ENCODE measurements at places on chromosomes 13 and 19.

GRCh38 chr19:2491130-2491801, 15.3 kb downstream of the GADD45B start:
- peak; percentile 79 for DNase-seq

DNA sequence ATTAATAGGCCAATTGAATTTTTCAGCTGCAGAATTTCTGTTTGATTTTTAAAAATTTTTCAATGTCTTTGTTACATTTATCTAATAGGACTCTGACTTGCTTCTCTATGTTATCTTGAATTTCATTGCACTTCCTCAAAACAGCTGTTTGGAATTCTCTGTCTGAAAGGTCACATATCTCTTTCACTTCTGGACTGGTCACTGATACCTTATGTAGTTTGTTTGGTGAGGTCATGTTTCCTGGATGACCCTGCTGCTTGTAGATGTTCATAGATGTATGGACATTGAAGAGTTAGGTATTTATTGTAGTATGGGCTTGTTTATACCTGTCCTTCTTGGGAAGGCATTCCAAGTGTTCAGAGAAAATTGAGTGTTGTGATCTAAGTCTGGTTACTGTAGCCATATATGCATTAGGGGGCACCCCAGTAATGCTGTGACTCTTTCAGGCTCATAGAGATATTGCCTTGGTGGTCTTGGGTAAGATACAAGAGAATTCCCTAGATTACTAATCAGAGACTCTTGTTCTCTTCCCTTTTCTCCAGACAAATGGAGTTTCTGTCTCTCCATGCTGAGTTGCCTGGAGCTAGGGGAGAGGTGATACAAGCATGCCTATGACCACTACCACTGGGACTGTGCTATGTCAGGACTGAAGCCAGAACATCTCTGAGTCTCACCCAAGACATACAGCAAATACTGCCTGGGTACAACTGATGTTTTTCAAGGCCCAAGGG, 27.8 kb downstream of the RFC3 start:
- no peak for DNase-seq

GRCh38 chr19:35742121-35742724, at the start of gene IGFLR1:
Gene IGFLR1 (minus strand): TSS chr19:35742452. CDS start chr19:35741180, 1,272 bp downstream.
- no peak for DNase-seq

DNA sequence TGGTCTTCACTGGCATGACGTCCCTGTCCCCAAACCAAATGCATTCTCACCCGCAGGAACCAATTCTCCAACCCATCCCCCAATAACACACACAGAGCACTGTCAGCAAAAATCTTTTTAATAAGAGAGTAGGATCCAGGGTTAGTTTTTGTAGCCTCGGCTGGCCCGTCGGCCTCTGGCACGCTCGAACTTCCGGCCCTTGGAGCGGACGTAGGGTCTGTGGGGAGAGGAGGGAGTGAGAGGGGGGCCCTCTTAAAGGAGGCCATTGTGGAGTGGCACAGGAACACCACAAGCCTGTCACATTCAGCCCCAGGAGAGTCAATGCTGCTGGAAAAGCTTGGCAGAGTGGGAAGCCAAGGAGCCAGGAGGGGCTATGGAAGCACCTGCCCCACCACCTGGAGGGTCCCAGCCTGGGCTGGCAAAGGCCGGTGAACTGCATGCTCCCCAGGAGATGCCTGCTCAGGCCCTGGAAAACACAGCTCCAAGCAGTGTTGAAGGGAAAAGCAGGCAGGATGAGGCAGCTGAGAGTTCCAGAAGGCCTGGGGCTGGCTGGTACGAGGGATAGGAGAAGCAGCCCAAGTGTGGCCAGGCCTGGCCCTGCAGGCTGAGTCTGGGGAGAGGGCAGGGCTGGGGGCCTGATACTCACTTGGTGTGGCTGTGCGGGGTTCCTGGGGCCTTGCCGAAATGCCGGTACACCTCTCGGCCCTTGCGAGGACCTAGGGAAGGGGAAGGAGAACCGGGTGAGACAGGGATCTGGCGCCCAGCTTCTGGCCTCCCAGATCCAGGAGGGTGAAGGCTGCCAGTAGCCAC, 560 bp upstream of the FAM83E start:
- DNase-seq, result no peak

DNA sequence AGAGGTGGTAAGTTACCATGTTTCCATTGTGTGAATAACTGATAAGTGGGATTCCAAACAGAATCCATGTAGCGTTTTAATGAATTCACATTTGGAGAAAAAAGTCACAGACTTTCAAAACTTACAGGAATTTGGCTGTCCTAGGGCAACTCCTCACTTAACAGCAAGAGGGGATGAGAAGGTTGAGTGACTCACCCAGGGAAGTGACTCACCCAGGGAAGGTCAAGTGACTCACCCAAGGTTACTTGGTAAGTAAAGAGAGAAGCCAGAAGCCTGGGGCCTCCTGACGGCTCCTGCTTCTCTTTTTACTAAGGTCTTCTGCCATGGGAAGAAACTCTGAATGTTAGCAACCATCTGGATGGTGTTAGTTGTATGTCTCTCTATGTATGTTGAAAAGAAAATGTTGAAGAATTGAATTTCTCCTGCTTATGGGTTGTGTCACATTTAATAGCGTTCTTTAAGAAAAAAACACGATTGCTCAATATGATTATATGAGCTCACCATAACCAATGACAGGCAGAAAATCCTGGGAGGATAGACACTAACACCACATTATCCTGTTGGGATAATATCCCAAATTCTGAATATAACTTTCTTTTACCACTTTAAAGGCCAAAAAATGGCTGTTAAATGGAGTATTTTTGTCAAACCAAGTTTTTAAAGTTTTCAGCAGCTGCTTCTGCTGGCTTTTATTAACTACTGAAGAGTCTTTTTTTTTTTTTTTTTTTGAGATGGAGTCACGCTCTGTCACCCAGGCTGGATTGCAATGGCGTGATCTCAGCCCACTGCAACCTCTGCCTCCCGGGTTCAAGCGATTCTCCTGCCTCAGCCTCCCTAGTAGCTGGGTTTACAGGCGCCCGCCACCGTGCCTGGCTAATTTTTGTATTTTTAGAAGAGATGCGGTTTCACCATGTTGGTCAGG, 195.6 kb downstream of the GGACT start:
- peak; percentile 94 for DNase-seq

Measured in AG08395 (cell line).